ENCODE measurements at places on chromosomes 5 and 9.

DNA sequence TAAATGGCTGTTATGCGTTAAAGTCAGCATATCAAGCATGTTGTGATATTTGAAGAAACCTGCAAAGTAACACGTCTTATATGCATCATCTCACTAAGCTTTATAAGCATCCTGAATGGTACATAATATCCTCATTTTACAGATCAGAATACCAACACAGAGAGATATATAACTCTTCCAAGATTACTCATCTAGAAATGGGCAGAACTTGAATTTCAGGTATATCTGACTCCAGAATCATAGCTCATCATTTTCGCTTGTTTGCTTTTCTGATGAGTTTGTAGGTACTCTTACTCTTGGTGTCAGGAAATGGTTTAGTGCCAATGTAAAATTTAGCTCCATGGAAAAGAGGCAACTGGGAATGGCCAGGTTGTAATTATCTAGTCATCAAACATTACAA lies 232.3 kb upstream of the ANKH start:
- DNase-seq, result no peak

- no peak for DNase-seq
Measured at GRCh38 chr9:13387734-13388067, 108.2 kb upstream of the MPDZ start.

DNA sequence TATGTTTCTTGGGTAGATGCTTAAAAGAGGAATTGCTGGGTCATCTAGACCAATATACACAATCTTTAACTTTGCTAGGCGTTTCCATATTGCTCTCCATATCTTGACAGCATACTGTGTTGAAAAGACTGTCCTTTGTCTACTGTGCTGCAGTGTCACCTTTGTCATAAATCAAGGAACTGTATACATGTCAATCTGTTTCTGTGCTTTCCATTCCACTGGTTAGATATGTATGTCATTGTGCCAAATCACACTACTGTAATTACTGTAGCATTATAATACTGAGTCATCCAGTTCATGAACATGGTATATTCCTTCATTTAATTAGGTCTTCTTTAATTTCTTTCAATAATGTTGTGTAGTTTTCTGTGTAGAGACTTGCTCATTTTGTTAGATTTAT lies 149.7 kb upstream of the RASGRF2 start:
- no peak for DNase-seq

GRCh38 chr5:150750469-150750868 lies 8.3 kb downstream of the DCTN4 start:
- no peak for DNase-seq

- no peak for DNase-seq
Measured at GRCh38 chr5:175305251-175305650, 138.7 kb downstream of the DRD1 start.

- DNase-seq, result no peak
Measured at GRCh38 chr9:34479431-34479866, 20.8 kb downstream of the DNAI1 start.

DNA sequence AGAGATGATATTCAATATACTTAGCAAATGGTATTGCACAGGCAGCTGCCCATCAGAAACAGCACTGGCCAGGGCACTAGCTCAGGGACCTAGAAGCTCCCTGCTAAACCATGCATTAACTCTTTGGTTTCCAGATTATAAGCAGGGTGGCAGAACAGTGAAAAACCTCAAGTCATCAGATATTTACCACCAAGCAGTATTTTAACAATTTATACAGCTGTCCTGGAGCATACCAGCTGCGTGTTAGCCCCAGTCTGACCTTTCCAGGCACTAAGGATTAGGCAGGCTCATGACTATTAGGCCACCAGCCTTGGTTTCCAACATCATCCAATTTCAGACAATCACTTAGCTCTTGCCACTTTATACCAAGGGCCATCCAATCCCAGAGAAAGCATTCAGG lies 326.5 kb downstream of the CAAP1 start:
- no peak for DNase-seq

Data from astrocyte of the cerebellum (primary cell).